Stimulated activated CD4-positive, alpha-beta T cell treated with anti-CD3 and anti-CD28 coated beads, Interleukin-4, amount 100 ng/mL, for 4 hours (primary cell): ENCODE measurements at places on chromosomes 13 and 19.

GRCh38 chr13:110506396-110506795 is 55.1 kb downstream of the RAB20 start:
- DNase-seq, result no peak

DNA sequence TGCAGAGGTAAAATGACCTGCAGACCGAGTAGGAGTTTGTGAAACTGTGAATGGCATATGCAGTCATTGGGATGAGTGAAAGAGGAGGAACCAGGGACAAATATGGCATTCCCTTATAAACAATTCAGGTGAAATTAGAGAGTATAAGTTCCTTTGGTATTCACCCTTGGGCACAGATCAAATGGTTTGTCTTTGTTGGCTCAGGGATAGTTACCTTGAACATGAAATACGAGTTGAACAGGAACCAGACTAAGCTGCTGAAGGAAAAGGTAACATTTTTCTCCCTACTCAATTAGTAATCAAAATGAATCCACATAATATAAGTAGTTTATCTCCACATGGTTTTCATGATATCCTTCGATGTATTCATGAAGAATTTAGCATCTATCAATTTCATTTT is 50.5 kb downstream of the SLITRK1 start:
- no peak for DNase-seq

DNA sequence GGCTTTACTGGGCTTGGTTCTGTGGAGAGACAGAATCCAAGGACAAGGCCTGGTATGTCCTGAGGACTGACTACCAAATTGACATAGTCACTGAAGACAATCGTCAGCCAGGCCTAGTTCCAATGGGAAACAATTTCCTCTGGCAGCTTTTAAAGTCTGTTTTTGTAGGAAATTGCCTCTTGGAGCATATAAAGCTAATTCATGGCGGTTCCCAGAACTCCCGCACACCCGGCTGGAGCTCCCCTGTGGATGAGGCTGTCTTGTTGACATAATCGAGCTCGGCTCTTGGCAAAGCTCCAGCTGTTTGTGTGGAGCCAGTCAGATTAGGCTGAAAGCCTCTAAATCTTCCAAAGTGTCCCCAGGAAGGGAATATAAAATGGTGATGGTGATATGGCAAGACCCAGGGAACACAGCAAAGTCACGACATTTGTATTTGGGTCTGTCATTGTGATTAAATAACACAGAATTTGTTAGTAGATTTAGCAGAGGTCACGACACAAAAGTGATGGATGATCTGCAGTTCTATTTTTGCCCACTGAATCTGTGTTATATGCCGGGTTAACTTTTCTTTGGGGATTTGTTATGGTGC is 395.0 kb downstream of the PCDH9 start:
- DNase-seq, result no peak

- DNase-seq, result no peak
Measured at GRCh38 chr13:111225810-111226546, 94.5 kb upstream of the TEX29 start.

GRCh38 chr19:17944301-17944700 is 11.5 kb downstream of the CCDC124 start:
- no peak for DNase-seq

DNA sequence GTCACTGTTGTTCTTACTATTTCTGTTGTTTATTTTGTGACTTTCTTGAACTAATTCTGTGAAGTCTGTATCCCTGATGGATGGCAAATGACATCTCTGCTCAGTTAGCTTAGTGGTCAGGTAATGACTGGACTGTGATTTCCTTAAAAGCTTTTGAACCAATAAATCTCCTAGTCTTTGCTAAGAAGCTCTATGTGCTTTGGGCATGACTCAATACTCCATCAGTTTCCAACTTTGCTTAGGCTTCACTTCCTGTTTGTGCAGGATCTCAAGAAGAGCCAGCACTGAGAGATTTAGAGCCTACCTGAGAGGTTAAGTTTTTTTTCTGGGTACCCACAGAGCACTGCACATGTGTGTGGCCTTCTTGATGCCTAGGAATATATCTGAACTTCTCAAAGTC is 329.7 kb upstream of the HTR2A start:
- DNase-seq, result no peak

DNA sequence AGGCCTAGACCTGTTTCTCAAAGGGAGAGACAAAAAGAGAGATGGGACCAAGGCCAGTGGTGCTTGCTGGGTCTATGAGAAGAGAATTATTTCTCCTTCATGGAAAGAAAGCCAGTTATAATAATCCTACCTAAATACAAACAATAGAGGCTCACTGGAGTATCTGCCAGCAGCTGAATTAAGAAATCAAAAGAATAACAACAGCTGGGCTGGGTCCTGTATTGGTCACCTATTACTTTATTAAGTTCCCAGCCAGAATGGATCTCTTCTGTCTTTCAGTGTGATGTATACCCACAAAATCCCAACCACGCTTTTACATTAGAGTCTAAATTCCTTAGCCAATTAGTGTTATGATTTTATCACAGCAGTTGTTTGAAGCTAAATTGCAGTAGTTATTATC is 297.8 kb upstream of the DACH1 start:
- no peak for DNase-seq

DNA sequence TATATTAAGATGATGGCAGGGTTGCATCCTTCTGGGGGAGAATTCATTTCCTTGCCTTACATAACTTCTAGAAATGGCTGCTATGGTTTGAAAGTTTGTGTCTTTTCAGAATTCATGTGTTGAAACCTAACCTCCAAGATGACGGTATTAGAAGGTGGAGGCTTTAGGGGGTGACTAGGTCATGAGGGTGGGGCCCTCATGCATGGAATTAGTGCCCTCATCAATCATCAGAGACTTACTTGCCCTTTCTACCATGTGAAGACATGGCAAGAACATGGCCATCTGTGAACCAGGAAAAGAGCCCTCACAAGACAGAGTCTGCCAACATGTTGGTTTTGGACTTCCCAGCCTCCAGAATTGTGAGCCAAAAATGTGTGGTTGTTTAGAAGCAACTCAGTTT is 14.8 kb upstream of the FCER2 start:
- DNase-seq, result no peak

DNA sequence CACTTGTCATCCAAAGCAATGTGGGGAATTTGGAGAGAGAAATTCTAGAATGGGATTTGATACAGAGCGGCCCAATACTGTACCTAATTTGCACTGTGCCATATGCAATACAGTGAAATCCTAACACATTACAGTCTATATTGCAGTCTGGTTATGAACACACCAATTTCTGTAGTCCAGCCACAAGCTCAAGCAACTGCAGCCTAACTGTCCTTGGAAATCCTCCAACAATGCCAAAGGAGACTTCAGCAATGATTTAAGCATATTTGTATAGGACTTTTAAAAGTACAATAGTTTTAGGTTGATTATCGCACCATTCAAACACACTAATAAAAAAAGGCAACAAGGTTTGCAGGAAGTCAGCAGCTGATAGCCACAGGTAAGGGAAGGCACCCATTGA is 17.3 kb downstream of the DIAPH3 start:
- DNase-seq, result no peak

DNA sequence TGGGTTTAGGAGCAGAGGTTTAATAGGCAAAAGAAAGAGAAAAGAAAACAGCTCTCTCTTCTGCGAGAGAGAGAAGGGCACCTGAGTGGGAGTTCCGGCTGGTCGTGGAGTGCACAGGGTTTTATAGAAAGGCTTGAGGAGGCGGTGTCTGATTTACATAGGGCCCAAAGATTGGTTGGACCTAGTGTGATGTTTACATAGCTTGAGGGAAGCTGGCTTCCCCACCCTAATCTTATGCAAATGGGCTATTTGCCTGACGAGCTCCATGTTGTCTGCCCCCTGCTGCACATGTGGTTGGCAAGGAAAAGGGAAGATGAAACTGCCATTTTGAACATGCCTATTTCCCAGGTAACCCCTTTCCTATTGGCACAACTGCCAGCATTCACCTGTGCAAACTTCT is 21.5 kb upstream of the MEDAG start:
- no peak for DNase-seq

GRCh38 chr19:14434543-14435319 is 1.6 kb downstream of the PKN1 start:
- DNase-seq, result no peak

DNA sequence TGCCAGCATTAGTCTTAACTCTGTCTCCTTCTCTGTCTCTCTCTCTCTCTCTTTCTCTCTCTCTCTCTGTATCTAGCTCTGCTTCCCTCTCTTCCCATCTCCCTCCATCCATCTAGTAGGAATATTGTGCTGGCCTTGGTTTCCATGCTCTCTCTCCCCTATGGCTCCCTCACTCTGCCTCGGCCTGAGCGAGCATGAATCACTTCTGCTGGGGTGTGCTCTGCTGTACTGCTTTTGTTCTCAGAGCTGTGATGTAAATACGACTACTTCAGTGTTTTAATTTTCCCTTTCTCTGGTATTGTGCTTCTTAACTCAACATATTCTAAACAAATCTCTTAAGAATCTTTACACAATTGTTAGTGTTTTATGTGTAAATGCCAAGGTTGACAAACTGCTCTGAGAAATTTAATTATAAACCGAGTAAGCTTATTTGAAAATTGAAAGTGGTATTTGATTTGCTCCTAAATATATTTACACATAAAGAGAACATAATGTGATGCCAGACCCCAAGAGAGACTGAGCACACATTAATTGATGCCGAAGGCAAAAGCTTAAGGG is 211.5 kb upstream of the KL start:
- DNase-seq, result no peak

DNA sequence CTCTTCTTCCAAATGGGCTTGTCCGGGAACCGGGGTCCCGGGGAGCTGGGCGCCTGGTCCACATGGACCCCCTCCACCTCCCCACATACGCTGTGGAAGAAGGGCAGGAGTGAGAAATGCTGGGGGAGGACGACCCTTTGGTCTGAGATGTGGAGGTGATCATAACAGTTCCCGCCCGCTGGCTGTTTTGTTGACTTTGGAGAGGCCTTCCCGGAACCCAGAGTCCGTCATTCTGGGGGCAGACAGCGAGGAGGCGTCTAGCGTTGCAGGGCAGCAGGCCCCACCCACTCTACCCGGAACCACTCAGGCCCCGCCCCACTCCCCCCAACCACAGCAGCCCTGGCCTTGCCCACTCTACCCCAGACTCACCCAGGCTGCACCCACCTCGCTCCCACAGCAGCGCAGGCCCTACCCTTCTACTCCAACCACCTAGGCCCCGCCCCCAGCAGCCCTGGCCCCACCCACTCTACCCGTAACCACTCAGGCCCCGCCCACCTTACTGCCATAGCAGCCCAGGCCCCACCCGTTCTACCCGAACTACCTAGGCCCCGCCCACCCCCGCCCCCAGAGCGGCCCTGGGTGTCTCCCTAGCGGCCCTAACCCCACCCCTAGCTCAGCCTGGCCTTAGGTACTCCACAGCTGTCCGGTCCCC is 7.1 kb downstream of the GPR108 start:
- peak; percentile 35 for DNase-seq

- DNase-seq, result peak; percentile 52
Measured at GRCh38 chr19:35000647-35001501, 751 bp downstream of the GRAMD1A start.

GRCh38 chr13:69389899-69390298 is 717.7 kb upstream of the ATXN8OS start:
- DNase-seq, result no peak

- DNase-seq, result no peak
Measured at GRCh38 chr19:43883864-43884263, 51.2 kb downstream of the ZNF45 start.

GRCh38 chr13:106132216-106132615 is 403.2 kb downstream of the EFNB2 start:
- no peak for DNase-seq

DNA sequence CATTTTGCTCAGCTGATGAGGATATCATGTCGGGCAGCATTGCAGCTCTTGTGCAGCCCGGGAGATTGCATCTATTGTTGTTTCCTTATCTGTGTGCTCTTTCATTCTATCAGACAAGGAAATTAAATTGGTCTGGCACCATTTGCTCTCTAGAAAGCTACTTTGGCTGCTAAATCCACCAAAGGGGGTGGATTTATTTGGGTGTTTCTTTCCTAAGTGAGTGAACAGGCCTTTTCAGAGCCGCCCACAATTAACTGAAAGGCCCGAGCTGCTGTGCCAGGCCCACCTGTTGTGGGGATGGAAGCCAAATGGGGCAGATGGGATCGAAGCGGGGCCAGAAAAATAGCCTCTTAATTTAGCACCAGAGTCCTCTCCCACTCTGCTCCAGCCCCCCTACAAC is 99.4 kb downstream of the DNAJC15 start:
- DNase-seq, result no peak

DNA sequence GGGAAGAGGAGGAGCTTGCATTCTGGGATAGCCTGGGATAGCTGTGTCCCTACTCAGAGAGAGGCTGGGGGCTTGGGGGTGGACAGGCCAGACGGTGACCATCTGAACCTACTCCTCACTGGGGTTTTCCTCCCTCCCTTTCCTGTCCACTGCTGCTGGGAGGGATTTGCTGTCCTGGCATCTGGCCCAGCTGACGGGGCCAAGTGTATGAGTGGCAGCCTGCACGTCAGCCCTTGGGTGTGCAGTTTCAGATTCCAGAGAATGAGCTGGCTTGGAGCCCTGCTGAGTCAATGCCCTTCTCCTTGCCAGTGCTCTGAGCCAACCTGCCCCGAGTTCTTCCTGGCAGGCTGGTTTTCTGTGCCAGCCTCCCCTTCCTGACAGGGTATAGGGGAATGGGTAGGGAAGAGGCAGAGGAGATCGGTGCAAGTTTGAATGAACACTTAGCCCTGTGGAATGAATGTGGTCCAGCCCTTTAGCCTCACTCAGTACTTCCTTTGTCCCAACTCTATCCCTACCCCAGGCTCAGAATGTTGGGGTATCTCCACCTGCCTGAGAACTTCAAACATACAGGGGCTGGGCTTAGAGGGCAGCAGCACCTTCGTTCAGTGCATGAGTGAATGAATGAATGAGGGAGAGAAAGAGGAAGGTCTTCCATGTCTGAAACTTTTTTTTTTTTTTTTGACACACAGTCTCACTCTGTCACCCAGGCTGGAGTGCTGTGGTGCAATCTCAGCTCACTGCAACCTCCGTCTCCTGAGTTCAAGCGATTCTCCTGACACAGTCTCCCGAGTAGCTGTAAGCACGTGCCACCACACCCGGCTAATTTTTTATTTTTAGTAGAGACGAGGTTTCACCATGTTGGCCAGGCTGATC is 1.8 kb upstream of the ANGPTL4 start:
- DNase-seq, result no peak

- no peak for DNase-seq
Measured at GRCh38 chr19:51644636-51645271, 1.9 kb downstream of the SIGLEC14 start.

GRCh38 chr13:94261163-94261562 is 218.3 kb downstream of the DCT start:
- DNase-seq, result no peak

DNA sequence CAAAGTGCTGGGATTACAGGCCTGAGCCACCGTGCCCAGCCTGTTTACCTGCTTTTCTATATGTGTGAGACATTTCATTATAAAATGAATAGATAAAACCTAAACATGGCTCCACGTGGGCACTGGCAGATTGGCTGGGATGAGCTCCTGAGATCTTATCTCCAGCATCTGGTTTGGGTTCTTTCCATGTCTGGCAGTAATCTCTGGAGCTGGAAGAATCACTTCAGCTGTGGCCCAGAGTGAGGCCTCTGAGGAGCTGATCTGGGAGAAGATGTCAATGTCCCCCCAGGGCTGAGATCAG is 5.5 kb upstream of the SULT2A1 start:
- no peak for DNase-seq

GRCh38 chr19:7067716-7068115 is 1.8 kb upstream of the ZNF557 start:
- DNase-seq, result no peak

- no peak for DNase-seq
Measured at GRCh38 chr13:104847922-104848321, 1687.5 kb downstream of the EFNB2 start.

- DNase-seq, result no peak
Measured at GRCh38 chr19:1516395-1516753, 3.6 kb upstream of the ADAMTSL5 start.

- DNase-seq, result peak; percentile 56
Measured at GRCh38 chr19:7751157-7751783, 3.9 kb upstream of the CD209 start.
